ENCODE measurements at places on chromosomes 1 and 21.

- no peak for DNase-seq
Measured at GRCh38 chr1:16405441-16405840, 31.8 kb downstream of the SPATA21 start.

GRCh38 chr1:233362743-233363142 is 35.2 kb downstream of the MAP3K21 start:
- DNase-seq, result no peak

- DNase-seq, result no peak
Measured at GRCh38 chr1:245946905-245947304, 560.2 kb downstream of the SMYD3 start.

GRCh38 chr21:36730291-36731281 is 31.7 kb downstream of the SIM2 start:
- DNase-seq, result no peak
